ENCODE measurements at places on chromosomes 6 and 20. TPM values are rescaled to one million over a fixed set of nuclear protein-coding genes. Genes with fewer than 3 reads are reported as not detected.

DNA sequence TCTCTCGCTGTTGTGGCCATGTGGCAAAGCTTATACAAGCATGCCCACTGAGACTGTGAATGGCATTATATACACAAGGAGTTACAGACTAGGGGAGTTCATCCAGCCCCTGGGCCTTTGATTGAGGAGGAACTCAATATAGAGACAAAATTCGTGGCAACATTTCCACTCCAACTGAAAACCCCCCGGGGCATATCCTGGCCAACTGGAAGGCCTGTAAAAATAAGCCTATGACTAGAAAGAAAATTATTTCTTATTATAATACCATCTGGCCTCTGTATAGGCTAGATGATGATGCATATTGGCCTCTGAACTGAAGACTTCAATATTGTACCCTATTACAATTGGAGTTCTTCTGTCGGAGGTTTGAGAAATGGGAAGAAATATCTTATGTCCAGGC is 175.5 kb upstream of the GJE1 start:
- DNase-seq, result no peak

DNA sequence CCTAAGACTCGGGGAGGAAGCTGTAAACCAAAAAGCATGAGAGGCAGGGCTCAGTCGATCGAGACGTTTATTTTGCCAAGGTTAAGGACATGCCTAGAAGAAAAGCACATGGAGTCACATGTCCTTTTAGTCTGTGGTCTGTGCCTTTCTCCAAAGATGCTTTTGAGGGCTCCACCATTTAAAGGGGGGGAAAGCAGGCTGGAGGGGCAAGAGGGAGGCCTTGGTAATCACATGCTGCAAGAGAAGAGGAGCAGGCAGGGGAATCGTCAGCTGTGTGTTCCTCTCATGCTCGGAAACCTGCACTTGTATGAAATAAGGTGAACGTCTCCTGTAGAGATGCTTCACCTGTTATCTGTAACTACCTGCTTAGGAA is 9.1 kb upstream of the YTHDF1 start:
- no peak for DNase-seq

DNA sequence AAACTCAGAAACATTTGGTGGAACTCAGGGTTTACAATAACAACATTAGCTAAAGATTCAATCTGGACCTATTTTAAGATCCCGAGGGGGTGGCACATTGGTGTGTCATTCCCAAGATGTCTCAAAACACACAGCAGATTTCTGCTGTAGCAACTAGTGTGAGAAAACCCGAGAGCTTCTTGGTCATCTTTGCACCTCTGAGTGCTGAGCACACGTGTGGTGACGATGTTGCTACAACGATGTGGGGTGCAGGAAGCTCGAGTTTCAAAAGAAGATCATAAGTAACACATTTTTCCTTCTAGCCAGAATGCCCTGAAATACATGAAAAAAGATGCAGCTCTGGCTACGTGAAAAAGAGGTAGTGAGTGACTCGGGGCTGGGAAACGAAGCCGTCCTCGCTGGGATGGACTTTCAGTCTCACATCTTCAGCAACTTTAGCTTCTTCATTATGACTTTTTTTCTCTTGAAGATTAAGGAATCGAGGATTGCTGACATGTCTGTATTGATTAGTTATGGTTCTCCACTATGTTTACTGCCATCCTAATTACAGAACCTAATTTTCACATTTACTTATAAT is 1.5 kb downstream of the RAMACL start:
- DNase-seq, result no peak

- DNase-seq, result no peak
These were observed 77.8 kb downstream of the ATG5 start for GRCh38 chr6:106247733-106248132.

- DNase-seq, result no peak
These were observed 116.3 kb downstream of the TAF4 start for GRCh38 chr20:61949363-61949713.

The CD40 gene
- 21.3 TPM for total RNA-seq

The BEND6 gene
- total RNA-seq, result 0.14 TPM

DNA sequence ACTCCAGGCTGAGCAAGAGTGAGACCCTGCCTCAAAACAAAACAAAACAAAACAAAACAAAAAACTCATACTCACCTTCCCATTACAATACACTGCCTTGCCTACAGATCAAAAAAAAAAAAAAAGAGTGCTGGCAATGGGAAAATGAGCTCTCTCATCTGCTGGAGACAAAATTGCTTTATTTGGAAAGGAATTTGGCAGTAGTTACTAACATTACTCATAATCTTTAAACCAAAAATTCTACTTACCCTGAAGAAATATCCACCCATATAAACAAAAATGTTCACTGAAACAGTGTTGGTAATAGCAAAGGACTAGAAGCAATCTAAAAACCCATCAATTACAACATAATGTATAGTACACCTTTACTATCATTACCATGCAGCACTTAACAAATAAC is 120.4 kb downstream of the RNGTT start:
- DNase-seq, result no peak

DNA sequence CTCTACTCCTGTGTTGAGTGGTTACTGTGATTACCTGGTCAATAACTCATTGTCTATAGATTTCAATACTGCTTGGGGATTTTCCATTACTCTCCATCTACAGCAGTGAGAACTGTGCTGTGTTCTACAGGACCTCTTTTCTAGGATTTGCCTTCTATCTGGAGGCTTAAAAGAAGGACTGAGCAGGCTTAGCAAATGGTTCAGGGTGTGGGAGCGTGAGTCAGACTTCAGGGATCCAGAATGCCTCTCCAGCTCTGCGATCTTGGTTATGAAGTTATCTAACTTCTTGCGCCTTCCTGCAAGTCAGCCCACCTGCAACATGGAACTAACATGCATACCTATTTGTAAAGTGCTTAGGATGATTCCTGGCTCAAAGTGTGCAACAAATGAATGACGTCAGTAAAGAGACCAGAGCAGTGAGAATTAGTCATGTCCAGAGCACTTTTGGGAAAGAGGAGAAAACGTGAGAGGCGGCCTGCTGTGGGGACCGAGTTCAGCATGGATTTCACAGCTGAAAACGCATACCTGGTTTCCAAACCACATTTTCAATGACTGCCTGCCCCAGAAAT is 610.1 kb upstream of the CDH4 start:
- DNase-seq, result no peak

The STX7 gene
- total RNA-seq, result 58.9 TPM

The SLC17A9 gene
- total RNA-seq, result 11.8 TPM

The BPIFA1 gene
- total RNA-seq, result not detected

- no peak for DNase-seq
These were observed 203.2 kb downstream of the SIM1 start for GRCh38 chr6:100261486-100261885.

The UBE2C gene
- total RNA-seq, result 30.2 TPM

GRCh38 chr6:43990627-43991619 is 136.3 kb downstream of the MRPL14 start:
- no peak for DNase-seq

DNA sequence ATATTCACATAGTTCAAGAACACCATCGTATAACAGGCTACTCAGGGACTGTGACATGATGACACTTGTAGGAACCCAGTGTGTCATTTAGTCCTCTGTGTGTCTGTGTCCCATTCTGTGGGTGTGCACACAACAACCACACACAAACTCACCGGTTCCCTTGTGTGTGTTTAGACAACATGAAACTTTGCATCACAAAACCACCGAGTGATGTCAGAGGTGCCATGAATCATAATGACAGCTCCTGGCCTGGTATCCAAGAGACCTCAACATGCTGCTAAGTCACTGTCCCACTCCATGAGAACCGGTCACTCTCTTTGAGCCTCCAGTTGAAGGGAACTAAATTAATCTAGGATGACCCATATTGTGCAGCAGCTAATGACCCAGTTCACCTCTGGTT is 421.3 kb downstream of the PREX1 start:
- DNase-seq, result no peak

DNA sequence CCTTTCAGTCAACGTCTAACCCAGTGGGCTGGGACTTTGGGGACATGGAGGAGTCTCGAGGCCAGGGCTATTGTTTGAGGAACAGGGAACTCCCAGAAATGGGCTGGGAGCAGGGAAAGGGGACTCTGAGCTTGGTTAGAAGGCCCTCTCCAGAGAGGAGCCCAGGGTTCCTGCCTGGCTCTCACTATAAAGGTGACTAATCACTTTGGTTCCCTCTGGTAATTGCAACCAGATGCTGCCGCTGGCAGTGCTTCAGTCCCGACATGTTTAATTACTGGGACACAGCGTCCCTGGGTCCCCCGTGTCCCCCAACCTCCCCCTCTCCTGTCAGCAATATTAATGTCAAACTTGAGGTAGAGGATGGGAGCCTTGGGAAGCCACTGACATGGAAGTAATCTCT is 5.0 kb upstream of the GDF5 start:
- no peak for DNase-seq

DNA sequence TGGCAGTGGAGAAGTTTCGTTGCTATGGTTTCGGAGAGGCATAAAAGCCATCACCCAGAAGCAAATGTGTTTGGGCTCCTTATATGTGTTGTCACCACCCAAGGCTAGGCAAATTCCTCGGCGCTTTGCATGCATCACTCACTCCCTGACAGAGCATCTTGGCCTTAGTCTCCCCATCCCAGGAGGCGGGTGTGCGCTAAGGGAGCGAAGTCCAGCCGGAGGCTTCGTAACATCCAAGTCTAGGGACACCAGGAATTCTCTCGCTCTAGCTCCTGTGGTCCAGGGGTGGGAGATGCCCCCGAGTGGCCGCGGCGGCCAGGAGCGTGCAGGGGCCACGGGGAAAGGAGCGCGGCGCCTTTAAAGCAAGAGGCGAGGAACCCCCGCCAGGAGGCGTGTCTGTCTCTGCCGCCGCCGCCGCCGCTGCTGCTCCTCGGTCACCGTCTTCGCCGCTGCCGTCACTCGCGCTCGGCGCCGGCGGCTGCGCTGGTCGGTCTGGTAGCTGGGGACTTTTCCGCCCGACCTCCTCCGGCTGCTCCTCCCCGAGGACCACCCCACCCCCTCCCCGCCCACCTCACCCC is at the start of gene GRIK2:
Gene GRIK2 (plus strand): TSS at position 458 of the 578 bp plus-strand sequence.
- DNase-seq, result peak; percentile 27

- no peak for DNase-seq
These were observed 64.9 kb upstream of the PAX1 start for GRCh38 chr20:21640556-21640955.

DNA sequence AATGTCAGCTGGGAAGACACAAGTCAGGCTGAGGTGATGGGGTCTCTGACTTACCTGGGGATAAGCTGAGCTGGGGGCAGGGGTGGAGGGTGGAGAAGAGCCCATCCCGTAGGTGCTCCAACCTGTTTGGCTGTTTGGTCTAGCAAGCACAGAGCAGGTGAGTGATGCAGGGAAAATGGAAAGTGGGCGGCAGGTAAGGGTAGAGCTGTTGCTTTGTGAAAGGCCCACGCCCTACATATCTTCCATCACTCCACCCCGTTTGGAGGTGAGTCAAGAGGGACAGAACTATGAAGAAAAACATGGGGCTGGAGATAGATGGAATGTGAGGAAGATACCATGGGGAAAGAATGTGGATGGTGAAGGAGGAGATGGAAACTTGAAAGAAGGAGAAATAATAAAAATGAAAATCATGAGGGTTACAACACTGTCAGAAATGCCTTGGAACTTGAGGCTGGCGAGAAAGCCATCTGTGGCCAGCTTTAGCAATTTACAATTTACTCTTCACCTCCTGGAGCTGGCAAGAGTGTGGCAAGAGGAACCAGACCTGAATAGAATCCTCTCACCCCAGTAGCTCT is 1.3 kb downstream of the LY6G6C start:
- DNase-seq, result no peak

The GTF3C6 gene
- total RNA-seq, result 62.6 TPM

GRCh38 chr6:18920701-18921100 is 533.6 kb downstream of the RNF144B start:
- no peak for DNase-seq

The LY6G6F gene
- not detected for total RNA-seq

DNA sequence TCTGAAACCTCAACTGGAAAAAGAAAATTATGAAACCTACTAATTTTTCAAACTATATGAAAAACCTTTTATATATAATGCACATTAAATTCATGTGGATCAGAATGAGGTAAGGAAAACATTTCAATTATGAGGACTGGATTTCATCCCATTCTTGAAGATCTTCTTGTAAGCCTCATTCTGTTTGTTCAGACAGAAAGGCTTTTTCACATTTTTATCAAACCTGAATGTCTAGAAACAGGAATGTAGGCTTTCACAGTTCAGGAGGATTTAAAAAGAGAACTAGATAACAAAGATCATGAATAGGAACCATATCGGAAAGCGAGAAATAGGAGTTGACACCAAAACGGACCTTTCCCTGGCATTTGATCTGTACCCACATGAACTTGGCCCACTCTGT is 192.5 kb upstream of the KCNK16 start:
- DNase-seq, result no peak

- DNase-seq, result no peak
These were observed 469.8 kb downstream of the BMP2 start for GRCh38 chr20:7237251-7237650.

- no peak for DNase-seq
These were observed 4.5 kb downstream of the IGF2R start for GRCh38 chr6:159973406-159973805.
